ENCODE measurements at places on chromosomes 6 and 20.

DNA sequence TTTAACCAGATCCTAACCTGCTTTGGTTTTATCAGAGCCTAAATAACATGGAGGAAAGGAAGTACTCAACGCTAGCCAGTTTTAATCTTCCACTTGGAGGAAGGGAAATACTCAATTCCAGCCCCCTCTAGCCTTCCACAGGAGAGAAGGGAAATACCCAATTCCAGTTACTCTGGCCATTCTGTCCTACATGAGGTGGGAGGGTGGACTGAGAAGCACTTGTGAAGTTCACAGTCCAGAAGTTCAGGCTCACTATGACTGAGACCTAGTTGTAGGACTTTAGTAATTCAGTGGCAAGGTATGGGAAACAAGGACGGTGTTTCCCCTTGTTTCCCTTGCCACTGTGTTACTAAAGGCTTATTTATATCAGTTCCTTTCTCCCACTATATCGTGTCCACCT, 672.0 kb downstream of the RFPL4B start:
- no peak for DNase-seq

DNA sequence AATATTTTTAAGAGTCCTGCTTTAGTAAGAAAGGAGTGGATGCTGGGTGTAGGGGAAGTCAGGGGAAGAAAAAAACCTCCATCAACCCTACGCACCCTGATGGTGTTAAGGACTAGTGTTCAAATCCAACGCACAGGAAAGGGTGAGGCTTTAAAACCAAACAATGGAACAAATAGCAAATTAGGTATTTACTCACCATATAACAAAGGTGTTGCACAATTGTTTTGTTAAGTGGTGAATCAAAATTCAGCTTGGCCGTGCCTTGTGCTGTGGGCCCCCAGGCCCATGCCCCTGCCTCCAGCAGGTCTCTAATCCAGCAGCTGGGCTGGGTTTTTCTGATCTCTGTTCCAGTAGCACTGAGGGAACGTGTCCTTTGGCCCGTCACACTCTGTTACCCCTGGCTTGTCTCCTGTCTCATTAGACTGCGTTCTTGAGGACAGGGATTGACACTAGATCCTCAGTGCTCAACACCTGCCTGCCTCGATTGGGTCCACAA, 11.8 kb downstream of the FAM83D start:
- no peak for DNase-seq

DNA sequence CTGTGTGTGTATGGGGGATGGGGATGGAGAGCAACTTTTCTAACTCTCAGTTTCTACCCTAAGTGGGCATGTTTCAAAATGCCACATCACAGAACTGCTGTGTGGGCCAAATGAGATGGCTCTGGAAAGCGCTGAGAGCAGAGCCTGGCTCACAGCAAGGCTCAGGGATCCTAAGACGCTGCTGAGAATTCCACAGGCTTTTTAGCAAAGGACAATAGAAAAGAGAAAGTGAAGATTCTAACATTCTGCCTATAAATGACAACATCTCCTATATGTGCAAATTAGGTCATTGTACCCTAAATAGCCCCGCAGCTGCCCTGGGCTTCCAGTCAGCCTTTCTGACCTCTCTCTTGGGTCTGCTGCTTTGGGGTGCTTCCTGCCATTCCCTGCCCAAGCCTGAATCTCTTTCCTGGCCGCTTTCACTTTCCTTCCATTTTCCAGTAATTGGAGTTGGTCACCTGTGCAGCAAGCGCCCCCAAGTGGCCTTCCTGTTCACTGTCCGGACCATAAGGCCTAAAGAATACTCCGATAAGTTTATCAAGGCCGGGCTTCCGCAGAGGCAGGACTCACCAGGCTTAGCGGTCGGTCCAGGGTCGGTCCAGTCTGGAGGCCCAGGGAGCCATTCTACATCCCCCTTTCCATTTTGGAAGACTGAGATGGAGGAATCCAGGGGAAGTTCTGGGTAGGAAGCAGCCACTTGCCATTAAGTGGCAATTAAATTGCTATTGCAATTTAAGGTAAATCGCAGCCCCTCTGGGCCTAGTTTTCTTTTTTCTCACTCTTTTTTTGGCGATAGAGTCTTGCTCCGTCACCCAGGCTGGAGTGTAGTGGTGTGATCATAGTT, 6.7 kb upstream of the DDR1 start:
- peak; percentile 68 for DNase-seq

DNA sequence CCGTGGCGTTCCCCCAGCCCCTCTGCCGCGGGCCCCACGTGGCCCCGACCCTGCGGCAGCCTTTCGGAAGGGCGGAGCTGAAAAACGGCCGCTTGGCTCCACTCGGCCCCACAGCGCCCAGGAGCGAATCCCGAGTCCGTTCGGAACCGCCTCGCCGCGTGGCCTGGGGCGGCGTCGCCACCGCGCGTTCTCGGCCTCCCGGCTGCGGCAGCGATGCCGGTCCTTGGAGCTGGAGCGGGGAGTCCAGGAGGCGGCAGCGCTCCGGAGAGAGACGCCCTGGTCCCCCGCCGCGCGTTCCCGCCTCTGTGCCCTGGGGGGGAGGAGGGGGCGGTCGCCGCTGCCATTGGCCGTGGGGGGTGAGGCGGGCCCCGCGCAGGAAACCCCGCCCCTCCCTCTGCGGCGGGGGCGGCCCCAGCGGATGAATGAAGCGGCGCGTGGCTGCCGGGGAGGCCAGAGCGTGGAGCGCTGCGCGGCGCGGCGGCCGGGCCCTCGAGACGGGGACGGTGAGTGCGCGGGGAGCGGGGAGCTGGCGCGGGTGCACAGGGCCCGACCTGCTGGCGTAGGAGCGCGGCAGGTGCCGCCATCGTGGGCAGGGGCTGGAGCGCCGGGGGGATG, at the start of gene SLCO4A1:
Gene SLCO4A1, plus strand, starts transcription at position 453 of the 615 bp plus-strand sequence. CDS start 13,952 bp downstream, outside the sequence.
- DNase-seq, result peak; percentile 94

- DNase-seq, result no peak
Observed at GRCh38 chr6:5280920-5281319, 19.6 kb downstream of the FARS2 start.

DNA sequence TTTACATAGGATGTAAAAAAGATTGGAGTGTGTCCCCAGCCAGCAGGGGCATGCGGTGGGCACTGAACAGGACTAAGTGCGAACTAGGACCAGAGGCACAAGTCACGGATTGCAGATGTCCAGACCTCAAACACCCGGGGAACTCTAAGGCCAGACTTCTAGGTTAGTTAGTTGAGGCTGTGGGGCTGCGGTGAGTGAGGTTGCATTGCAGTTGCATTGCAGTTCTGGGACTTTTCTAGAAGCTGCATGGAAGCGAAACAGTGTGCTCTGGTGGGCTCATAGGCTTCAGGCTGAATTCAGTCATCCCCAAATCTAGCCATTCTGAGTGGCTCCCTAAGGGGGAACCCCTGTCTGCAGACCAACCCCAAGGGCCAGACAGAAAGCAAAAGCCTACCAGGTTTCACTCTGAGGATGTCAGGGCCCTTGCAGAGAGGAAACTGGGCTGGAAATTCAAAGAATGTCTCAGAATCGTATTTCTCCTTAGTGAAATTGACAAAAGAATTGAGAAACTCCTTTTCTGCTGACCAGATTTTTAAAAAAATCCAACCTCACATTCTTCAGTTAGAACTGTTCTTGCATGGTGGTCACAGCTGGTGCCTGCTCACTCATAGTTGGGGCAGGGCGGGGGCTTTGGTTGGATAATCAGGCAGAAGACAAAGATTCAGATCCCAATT, 182.8 kb downstream of the ZDHHC14 start:
- peak; percentile 44 for DNase-seq

DNA sequence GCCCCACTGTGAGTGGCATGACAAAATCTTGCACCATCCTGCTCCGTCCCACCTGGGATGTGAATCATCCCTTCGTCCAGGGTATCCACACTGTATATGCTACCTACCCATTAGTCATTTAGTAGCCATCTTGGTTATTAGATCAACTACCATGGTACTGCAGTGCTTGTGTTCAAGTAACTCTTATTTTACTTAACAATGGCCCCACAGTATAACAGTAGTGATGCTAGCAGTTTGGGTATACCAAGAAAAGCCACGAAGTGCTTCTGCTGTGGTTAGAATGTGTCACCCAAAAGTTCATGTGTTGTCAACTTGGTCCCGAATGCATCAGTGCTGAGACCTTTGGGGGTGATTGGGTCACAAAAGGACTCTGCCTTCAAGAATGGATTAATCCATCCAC, 11.7 kb downstream of the OSER1 start:
- DNase-seq, result peak; percentile 47

GRCh38 chr6:111798281-111798725, 74.9 kb downstream of the FYN start:
- no peak for DNase-seq

DNA sequence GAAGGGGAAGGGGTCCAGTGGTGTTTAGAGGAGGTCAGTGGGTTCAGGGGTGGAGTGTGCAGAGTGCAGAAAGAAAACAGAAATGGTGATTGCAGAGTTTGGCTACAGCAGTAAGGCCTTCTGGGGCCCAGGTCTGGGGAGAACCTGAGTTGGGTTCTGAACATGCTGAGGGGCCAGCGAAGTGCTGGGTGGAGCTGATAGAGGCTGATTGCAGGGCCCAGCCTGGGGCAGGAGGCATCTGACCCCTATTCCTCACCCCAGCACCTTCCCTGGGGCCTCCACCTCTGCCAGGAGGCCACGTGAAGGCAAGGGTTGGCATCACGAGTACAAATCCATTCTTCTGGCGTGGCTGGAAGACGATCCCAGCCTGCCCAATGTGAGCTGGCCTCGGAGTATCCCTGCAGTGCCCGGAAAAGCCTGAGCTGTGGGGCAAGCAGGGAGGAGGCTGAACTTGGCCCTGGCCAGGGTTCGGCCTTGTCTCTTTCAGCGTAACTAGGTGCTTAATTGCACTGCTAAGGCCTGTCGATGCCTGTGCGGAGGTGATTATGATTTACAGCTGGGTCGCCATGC, 35.3 kb downstream of the VSTM2L start:
- no peak for DNase-seq

GRCh38 chr6:617456-618100, 39.3 kb downstream of the HUS1B start:
- DNase-seq, result no peak

DNA sequence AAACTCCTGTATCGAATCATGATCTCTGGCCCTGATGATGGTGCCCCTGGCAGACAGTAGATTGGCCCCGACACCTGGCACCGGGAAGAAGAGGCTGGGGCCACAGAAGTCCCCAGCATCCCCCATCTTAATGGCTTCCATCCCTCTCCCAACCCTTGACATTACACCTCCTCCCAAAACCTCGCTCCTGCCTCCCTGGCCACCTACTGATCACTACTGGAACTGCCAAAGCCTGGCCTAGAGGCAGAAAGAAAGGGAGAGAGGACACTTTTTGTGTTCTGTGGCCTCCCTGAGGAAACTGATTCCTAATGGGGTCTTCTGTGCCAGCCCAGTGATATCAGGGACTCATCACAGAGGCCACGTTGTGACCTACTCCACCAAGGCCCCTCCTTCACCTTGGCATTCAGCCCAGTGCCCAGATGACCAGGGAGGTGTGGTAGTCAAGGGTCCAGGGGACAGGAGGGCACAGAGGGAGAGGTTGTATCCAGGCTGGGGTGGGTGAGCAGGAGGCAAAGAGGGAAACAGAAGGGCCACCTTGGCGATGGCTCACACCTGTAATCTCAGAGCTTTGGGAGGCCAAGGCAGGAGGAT, 6.1 kb downstream of the C20orf173 start:
- DNase-seq, result peak; percentile 25

- no peak for DNase-seq
Observed at GRCh38 chr6:166474721-166475565, 92.2 kb upstream of the MPC1 start.

DNA sequence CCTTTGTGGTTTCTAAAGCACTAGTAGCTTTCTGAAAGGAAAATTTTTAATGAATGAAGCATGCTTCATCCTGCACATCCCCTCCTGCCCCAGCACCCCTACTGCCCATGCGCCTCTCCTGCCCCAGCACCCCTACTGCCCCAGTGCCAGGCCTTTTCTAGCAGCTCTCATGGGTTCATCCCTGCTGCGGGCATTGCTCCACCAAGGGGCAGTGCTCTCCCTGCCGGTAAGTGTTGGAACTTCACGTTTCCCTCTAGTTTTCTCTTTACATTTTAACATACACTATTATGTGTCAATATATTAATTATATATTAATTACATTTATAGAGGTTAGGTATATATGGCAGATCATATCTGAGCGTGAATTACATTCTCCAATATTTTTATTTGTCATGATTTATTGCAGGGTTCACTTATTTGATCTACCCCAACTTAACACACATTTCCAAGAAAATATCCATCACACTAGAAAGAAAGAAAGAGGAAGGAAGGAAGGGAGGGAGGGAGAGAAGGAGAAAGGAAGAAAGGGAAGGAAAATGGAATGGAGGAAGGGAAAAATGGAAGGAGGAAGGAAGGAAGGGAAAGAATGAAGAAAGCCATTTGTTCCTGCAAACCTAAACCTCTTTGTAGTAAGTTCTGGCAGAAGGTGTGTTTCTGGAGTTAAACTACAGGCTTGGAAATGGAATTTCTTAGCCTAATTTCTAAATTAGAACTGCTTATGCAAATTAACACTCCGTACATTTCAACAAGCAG, 46.8 kb downstream of the CEP43 start:
- DNase-seq, result no peak

- DNase-seq, result no peak
Observed at GRCh38 chr20:33105316-33105924, 26.0 kb downstream of the BPIFB4 start.

DNA sequence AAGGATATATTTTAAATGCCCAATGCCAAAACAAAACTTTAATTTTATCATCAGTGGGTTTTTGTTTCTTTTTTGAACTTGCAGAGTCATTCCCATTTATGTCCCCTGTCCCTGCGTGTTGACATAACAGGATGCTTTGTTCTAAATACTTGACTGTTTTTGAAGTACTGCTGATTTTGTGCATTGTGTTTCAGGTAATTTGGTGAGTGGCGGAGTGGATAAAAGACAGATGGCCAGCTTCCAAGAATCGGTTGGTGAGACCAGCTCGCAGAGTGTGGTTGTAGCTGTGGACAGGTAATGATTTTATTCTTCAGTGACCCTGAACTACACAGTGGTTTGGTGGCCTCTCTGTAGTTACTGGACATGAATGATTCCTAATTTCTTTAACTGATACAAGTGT, 50.5 kb upstream of the CSE1L start:
- DNase-seq, result no peak

DNA sequence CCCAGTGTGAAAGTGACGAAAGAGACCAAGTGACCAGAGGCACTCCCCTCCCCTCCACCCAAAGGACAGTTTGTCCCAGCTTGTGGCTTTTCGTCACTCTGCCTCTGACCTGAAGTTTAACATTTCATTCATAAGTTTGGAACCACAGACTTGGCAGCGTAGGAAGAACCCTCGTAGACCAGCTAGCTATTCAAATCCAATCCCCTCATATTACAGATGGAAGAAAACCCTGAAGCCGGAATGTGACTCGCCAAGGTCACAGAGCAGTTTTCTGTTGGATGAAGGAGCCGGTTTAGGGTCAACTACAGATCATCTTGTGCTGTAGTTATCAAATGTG, 3.9 kb upstream of the SYS1 start:
- DNase-seq, result no peak
